ENCODE measurements at places on chromosomes 6 and 20.

GRCh38 chr6:131387562-131388447, 185.2 kb upstream of the ARG1 start:
- no peak for DNase-seq

GRCh38 chr6:16450821-16451220, 212.4 kb downstream of the GMPR start:
- DNase-seq: peak; percentile 86

DNA sequence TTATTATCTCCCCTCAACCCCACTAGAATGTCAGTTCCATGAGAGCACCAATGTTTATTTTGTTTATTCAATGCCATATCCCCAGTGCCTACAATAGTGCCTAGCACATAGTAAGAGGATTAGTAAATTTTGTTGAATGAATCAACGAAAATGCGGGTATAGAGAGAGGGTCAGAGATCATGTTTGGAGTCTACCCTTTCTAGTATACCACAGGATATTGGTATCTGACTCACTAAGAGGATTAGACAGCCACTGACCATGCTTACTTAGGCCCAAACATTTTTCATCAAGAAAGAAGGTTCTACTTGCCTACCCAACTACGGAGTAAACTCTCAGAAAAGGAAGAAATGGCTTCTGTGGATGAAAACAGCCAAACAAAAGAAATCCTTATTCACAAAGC, 356.8 kb downstream of the BTBD9 start:
- no peak for DNase-seq

DNA sequence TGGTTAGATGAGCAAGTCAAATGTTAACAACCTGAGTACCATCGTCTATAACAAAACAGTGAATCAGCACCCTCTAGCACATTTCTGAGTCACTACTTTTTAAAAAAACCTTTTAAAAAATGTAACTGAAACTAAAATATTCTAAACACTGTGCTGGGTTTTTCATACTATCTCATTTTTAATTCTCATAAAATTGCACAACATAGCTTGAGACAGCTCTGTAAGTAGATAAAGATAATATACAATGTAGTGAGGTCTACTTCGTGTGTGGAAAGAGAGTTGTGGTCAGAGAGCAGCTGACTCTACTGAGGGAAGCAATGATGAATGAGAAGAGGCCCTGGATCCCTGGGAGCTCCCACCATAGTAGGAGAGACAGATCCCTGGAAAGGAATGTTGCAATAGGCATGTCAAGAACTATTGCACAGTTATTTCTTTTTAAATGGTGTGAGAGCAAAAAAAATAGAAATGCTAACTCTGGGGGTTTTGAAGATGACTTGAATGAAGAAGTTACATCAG, 13.6 kb upstream of the CALHM6 start:
- DNase-seq: peak; percentile 98

DNA sequence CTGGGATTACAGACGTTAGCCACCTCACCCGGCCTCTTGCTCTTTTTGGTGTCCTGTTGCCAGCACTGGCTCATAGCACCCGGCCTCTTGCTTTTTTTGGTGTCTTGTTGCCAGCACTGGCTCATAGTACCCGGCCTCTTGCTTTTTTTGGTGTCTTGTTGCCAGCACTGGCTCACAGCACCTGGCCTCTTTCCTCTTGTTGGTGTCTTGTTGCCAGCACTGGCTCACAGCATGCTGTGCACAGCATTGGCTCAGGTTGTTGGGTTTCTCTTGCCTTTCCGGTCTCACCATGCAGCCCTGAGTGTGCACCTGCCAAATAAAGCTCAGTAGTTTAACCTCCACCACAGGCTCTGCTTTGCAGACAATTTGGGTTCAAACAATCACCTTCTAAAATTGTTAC, 208.2 kb downstream of the THBS2 start:
- no peak for DNase-seq

GRCh38 chr20:9321007-9321406, 193.4 kb upstream of the LAMP5 start:
- no peak for DNase-seq

DNA sequence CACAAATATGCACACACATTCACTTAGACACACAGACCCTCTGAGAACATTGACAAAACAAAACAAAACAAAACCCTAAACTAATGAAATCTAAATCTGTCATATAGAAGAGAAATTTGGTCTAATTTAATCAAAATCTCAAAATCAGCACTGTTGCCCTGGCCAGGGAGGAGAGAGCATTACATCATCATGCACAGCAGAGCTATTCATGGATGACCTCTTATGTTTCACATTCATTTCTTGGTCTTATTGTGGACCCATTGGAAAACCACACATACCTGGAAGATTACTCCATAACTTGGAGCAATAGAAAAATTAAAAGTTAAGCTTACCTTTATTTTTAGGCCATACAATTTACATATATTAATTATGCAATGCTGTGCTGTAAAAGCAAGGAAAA, 1223.6 kb upstream of the GJE1 start:
- DNase-seq: peak; percentile 62

DNA sequence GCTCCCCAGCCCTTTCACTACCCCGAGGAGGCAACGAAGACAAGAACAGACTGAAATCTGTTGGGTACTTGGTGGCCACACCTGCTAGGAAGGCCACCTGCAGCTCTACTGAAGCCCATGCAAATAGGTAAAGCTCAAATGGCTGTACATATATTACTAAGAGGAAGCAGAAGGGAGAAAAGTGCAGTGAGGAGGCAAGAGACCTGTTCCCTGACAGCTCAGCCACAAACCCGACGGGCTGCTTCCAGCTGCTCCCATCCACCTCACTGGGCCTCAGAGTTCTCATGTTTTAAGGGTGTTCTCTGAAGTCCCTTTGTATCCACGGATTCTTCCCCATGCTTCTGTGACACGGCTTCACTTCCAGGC, 24.6 kb downstream of the TRAM2 start:
- DNase-seq: no peak

DNA sequence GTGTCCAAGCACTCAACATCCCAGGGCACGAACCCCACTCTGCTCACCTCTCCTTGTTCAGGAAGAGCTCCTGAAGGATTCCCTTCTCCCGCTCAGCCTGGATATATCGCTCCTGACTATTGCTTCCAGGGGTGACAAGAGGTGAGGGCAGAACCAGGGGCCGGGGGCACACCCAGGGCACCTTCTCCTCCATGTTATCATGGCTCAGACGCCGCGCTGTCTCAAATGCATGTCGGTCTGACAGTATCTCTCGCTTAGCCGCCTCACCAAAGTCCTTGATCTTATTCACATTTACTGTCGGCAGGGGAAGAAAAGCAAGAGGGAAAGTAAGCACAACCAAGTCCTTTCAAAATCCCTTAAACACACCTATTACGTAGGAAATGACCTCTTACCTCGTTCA, 13.1 kb downstream of the PPP1R10 start:
- DNase-seq: no peak

DNA sequence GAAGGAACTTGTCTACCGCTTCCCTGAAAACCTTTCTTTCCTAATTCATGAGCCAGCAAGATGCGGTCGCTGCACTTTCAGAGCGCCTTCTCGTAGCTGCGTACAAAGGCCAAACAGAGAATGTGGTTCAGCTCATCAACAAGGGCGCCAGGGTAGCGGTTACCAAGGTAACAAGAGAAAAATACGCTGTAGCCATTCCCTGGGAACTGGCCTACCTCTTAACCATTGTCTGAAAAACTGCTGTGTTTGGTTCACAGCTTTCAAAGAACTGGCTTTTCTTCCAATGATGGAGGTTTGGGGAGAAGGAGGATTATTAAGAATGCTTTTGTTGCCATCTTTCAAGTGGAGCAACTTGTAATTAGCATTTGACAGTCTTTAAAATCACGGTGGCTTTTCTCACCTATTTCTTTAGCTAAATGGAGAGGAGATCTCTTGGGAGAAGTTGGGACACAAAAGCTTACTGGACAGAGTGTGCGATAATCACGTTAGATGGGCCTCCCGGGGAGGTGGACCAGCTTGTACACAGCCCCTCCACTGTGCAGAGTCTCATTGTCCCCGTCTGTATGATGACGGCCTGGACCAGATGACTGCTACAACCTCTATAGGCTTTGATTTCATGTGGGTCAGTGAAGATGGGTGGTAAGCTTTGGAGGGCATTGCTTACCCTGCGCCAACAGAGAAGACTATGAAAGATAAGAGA, 71.5 kb downstream of the LYRM2 start:
- DNase-seq: no peak

GRCh38 chr6:122829456-122829855, 40.4 kb downstream of the SMPDL3A start:
- no peak for DNase-seq

GRCh38 chr20:51311636-51312479, 230.7 kb downstream of the NFATC2 start:
- DNase-seq: no peak

- DNase-seq: peak; percentile 17
Measured at GRCh38 chr6:44563397-44563796, 175.9 kb downstream of the CDC5L start.

GRCh38 chr20:41587523-41587922, 30.7 kb downstream of the CHD6 start:
- DNase-seq: no peak

- DNase-seq: peak; percentile 66
Measured at GRCh38 chr6:56025795-56026194, 150.4 kb upstream of the BMP5 start.

DNA sequence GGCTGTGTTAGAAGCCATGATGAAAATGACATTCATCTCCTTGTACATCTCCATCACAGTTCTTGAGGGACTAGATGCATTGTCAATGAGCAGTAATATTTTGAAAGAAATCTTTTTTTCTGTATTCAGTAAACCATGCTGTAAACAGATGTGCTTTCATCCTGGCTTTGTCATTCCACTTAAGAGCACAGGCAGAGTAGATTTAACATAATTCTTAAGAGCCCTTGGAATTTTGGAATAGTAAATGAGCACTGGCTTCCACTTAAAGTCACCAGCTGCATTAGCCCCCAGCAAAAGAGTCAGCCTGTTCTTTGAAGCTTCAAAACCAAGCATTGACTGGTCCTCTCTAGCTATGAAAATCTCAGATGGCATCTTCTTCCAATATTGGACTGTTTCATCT, 197.8 kb upstream of the HDDC2 start:
- DNase-seq: no peak

- DNase-seq: peak; percentile 81
Measured at GRCh38 chr20:38049800-38050199, 16.3 kb downstream of the RPRD1B start.

- no peak for DNase-seq
Measured at GRCh38 chr6:119322715-119323350, 26.7 kb downstream of the MAN1A1 start.

DNA sequence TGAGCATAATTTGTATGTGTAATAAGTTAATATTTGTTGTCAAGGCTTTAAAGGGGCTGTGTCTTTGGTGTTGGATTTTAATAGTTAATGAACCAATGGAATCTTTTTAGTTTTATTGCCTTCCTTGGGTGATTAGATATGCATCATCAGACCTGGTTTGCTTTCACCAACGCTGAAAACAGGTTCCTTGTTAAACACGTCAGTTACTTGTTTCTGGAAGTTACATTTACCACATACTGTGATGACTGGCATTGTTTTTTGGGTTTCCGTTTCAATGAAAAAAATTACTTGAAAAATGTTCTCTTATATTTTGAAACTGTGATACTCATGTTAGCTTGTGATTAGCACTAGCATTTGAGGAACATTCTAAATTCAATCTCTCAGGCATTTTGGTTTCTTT, 58.6 kb upstream of the RNF144B start:
- no peak for DNase-seq

GRCh38 chr6:125196613-125197012, 43.0 kb downstream of the TPD52L1 start:
- peak; percentile 49 for DNase-seq

DNA sequence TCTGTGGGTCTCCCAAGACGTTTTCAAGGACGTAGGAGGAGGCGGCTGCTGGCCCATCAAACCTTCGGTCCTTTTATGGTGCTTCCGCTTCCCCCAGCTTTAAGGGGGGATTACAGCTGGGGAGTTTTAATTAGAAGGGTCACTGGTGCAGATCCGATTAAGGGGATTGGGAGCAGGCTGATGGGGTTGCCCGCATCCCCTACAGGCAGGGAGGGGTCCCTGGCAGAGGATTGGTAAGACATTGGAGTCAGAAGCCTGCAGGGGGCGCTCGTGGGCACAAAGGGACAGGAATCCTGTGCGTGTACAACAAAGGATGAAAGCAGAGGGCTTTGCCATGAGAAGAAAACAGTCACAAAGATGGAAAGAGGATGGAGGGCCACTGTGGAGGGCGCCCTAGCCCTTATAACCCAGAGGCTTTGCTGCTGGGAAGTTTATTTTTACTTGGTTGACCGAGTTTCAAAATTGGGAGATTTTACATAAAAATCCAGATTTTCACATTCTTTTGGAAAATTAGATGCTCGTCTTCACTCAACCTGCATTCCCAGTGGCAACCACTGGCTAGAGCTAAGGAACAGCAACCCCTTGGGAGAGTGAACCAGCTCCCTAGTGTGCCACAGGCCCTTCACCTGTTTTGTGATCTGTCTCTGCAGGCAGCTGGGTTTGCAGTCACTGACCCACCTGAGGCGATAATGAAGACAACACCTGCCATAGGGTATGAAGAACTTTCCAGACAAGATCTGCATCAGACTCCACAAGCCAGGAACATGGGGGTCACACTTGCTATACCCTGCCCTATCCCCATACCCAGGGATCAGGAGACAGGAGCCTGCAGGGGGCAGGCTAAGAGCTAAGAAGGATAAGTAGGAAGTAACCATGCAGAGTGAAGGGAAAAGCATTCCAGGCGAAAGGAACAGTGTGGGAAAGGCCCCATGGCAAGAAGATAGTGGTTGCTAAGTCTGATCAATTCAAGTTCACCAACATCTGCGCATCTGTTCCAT, 97.7 kb downstream of the KCNB1 start:
- peak; percentile 34 for DNase-seq

- DNase-seq: no peak
Measured at GRCh38 chr20:62700261-62700930, 8.2 kb upstream of the NTSR1 start.

GRCh38 chr20:1005452-1006027, 3.4 kb upstream of the RSPO4 start:
- peak; percentile 3 for DNase-seq

DNA sequence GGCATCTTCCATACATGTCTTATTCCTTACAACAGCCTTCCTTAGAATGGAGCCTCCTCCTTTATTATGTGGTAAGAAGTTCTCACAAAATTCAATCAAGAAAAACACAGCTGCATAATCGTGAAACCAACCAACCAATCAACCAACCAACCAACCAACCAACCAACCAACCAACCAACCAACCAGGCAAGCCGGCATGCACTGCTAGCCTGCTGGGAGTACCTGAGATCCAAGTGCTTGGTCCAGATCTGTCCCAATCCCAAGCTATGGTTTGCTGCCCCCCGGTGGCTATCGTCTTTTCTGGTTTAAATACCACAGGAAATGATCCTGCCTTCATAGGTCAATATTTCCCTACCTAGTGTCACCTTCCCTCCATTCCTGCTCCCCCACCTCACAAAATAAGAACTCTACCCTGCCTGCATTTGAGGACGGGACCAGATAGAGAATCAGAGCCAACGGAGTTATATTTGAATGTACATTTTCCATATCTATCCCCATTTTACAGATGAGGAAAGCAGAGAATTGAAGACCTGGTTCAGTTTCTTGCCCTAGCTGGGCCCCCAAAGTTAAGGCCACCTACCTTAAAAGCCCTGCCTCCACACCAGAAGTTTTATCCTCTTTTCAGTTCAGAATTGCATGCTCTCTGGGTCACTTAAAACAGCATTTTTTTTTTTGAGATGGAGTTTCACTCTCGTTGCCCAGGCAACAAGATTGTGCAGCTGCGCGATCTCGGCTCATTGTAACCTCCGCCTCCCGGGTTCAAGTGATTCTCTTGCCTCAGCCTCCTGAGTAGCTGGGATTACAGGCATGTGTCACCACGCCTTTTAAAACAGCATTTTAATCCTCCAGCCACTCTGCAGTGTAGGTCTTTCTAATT, 27.1 kb downstream of the RAB44 start:
- peak; percentile 52 for DNase-seq

- DNase-seq: no peak
Measured at GRCh38 chr6:21199262-21199661, 394.3 kb upstream of the SOX4 start.
